Stimulated activated CD4-positive, alpha-beta T cell treated with anti-CD3 and anti-CD28 coated beads, Interleukin-1b, Interleukin-23, amount 100 ng/mL, for 4 hours (primary cell): ENCODE measurements at places on chromosomes 13 and 19.

DNA sequence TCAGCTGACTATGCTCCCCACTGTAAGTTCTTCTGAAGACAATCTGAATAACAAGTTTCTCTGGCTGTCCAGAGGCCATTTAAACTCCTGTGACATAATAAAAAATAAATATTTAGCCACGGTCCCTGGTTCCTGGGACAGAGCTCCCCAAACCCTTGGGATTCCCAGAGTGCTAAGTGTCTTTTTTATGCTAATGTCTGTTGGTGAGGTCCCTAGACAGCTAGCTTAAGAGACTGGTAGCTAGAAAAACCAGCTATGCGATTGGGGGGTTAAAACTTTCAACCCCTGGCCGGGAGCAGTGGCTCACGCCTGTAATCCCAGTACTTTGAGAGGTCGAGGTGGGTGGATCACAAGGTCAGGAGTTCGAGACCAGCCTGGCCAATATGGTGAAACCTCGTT, 5.9 kb downstream of the EPSTI1 start:
- no peak for DNase-seq

DNA sequence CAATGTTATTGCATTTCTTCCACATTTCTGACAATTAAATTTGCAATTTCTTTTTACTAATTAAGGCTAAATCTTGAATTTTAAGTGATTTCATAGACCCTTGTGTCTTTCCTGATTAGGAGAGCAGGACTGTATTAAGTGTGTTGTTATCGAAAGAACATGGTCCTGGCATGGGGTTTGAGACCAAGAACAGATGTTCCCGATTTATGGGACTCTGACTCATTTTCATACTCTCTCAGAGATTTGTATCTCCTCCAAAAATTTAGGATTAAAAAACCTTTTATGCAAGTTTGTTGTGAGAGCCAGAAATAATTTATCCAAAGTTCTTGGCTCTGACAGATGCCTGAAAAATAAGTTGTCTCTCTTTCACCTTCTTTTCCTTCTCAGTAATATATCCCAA, 589.3 kb upstream of the ARGLU1 start:
- DNase-seq: no peak

GRCh38 chr13:80486402-80486801, 145.5 kb upstream of the SPRY2 start:
- no peak for DNase-seq

DNA sequence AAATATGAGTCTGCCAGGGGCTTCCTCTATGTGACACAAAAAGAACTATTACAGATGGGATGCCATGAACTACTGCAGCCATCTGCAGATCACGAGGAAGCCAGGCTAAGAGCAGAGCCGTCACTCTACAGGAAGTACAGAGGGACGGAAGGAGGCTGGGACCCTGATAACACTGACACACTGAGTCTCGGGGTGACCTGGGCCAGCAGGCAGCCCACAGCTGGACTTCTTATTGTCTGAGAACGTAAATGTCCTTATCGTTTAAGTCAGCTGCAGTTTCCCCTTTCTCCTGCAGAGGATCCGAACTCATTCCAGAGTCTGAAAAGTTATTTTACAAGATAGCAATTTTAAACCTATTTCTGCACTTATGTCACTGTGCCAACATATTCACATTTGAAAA, 20.7 kb downstream of the PARP4 start:
- DNase-seq: no peak

GRCh38 chr19:1813192-1814182, 1.4 kb upstream of the ATP8B3 start:
- no peak for DNase-seq

DNA sequence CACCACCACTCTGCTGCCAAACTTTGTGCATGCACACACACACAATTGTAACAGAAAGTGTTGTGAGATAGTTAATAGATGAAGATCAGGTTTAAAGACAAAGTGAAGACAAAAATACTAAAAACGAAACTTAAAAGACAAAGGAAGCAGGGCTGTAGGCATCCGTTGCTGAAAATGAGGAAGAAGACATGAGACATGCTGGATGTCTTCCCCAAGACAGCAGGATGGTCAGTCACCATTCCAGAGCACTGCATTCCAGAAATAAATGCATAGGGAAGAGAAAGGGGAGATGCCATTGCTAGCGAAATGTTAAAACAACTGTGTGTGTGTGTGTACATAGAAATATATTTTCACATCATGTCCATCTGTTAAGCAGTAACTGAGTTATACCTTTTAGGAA, 520.1 kb downstream of the SUCLA2 start:
- no peak for DNase-seq

DNA sequence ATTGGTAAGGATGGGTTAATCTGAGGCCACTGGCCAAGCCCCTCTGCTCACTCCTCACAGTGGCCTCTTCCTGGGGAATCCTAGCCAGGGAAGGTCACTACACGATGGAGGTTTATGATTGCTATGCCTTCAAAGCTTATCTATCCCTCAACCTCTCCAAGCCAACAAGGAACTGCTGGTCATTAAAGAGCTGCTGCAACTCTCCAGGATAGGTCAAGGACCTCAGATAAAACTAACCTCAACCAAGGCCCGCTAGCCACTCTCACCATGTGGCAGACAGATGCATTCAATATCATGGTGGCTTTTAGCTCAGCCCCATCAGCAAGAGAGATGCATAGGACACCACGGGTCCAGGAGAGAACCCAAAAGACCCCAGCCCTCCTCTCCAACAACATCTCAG, 71.6 kb downstream of the SERTM1 start:
- DNase-seq: no peak

- DNase-seq: no peak
Observed at GRCh38 chr19:49921871-49922795, 6.9 kb upstream of the ATF5 start.

- DNase-seq: no peak
Observed at GRCh38 chr13:95924389-95924994, 128.7 kb downstream of the UGGT2 start.

GRCh38 chr13:46595885-46596275, 42.9 kb downstream of the LRCH1 start:
- no peak for DNase-seq

DNA sequence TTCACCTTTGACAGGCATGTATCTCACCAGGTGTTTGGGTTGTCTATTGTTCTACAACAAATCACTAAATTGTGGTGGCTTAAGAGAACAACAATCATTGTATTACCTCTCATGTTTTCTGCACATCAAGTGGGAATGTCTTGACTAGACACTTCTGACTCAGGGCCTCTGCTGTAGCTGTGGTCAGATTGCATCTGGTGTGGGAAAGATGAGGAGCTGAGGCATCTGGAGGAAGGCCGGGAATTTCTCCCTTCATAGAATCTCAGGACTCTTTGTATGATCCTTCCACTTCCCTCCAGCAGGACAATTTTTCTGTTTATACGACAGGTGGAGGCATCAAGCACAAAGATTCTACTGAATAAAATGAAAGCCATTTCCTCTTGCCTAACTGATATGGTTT, 511.8 kb upstream of the NBEA start:
- DNase-seq: no peak

DNA sequence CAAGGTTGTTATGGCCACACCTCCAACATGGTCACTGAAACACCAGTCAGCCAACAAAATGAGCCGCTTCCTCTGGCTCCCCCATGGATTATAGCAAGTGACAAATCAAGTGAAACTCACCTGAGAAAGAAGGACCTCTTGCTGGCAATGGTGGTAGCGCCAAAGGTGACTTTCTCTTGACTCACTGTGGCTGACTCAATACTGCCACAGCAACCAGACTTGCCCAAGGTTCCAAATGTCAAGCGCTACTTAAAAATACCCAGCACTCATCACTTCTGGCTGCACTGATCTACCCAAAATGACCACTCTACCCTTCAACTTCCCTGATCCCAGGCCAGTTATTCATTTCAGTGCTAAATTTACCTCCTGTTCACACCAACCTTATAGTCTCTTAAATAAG, 495.5 kb downstream of the FOXO1 start:
- DNase-seq: no peak

DNA sequence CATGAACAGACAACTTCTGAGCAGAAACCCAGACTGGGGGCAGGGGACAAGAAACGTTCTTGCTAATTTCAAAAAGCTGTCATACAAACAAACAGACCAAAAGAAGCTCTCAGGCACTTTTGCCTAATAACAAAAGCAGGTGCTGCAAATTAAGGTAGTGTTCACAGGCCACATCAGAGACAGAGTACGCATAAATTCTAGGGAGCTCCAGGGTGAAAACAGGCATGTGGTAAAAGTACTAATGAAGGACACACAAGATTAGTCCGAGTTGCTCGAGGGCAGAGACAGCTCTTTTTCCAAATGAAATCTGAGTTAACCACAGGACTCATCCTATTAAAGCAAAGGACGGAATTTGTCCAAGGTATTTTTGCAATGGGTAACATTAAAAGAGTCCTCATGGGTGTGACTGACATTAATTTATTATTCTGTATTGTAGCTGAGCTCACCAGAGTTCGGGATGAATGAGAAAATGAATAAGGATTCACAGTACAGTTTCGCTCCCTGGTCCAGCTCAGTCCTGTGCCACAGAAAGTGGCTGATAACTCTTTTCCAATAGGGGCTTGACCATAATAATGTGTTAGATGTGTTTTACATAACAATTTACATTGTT, 197.3 kb downstream of the LHFPL6 start:
- DNase-seq: no peak

- DNase-seq: peak; percentile 69
Observed at GRCh38 chr19:3210347-3211017, 14.0 kb upstream of the CELF5 start.

- no peak for DNase-seq
Observed at GRCh38 chr13:79528759-79529191, 47.8 kb downstream of the NDFIP2 start.

- DNase-seq: no peak
Observed at GRCh38 chr13:49429121-49429520, 14.7 kb downstream of the CAB39L start.

- no peak for DNase-seq
Observed at GRCh38 chr19:1859331-1859781, 4.0 kb downstream of the KLF16 start.

- DNase-seq: no peak
Observed at GRCh38 chr13:95185851-95186250, 115.4 kb downstream of the ABCC4 start.

- no peak for DNase-seq
Observed at GRCh38 chr19:2324220-2324948, 4.0 kb downstream of the LSM7 start.

DNA sequence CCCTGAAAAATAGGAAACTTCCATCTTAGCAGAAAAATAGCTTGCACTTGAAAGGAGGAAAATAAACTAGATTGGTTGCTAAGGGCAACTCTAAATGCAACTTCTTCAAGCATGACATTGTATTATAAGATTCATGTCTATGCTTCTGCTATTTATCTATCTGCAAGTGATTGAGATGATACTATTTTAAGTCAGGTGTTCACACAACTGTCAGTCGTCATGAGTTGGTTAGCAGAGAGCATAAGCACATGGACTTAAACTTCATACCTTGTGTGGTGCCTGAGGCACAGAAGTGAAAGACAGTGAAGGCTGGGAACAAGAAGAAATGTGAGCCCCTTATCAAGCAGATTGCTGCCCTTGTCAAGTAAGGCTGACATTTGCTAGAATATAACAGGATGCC, 82.9 kb downstream of the SLITRK5 start:
- DNase-seq: no peak

- DNase-seq: no peak
Observed at GRCh38 chr13:38908574-38908973, 82.1 kb downstream of the STOML3 start.

DNA sequence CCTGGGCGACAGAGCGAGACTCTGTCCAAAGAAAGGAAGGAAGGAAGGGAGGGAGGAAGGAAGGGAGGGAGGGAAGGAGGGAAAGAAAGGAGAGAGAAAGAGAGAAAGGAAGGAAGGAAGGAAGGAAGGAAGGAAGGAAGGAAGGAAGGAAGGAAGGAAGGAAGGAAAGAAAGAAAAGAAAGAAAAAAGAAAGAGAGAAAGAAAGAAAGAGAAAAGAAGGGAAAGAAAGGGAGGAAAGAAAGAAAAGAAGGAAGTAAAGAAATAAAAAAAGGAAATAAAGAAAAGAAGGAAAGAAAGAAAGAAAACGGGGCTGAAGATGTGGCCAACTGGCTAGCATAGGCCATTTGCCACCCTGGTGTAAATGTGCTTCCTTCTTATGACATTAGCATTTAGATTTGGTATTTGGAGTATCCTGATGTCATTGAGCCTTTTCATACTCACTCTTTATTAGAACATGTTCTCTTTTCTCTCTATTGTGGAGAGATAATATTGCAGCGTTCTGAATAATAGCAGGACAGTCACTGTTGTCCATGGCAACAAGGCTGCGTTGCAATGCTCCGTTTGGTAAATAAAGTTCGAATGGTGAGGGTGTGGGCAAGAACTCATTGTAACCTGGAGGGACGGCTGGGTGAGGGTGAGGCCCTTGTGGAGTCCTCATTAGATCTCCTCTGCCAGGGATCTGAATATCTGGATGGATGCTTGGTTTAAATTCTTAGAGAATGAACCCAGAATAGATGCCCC, 173.9 kb upstream of the UBL3 start:
- no peak for DNase-seq

DNA sequence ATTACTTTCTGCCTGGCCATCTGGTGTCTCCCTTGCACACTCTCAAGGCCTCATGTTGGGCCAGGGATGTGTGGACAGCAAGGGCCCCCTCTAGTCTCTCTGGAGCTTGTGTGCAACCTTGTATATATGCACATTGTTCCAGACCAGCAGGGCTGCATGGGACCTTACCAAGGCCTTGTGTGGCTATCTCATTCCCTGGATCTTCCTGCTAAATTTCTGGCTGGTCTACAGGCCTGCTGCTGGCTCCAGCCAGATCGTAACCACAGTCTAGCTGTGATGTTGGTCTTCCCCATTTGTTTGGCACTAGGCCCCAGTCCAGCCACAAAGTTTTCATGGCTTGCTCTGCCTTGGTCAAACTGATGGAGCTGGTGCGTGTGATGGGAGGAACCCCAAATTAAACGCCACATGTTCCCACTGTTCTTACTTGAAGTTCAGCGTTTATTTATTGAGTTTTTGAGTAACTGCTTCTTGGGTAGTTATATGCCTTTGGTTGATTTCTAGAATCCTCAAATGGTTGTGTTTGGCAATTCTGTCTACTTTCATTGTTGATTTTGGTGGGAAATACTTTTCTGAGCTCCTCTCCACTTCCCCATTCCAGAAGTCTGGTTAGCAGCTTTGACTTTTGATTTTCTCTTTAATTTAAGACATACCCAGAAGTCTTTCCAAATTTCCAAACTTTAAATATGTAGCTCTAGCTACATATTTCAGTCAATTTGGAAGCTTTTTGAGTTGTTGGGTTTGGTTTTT, 56.4 kb downstream of the SIPA1L3 start:
- no peak for DNase-seq

GRCh38 chr13:114071991-114072390, 60.4 kb downstream of the RASA3 start:
- DNase-seq: no peak
